ENCODE measurements at places on chromosomes 1 and 21.

DNA sequence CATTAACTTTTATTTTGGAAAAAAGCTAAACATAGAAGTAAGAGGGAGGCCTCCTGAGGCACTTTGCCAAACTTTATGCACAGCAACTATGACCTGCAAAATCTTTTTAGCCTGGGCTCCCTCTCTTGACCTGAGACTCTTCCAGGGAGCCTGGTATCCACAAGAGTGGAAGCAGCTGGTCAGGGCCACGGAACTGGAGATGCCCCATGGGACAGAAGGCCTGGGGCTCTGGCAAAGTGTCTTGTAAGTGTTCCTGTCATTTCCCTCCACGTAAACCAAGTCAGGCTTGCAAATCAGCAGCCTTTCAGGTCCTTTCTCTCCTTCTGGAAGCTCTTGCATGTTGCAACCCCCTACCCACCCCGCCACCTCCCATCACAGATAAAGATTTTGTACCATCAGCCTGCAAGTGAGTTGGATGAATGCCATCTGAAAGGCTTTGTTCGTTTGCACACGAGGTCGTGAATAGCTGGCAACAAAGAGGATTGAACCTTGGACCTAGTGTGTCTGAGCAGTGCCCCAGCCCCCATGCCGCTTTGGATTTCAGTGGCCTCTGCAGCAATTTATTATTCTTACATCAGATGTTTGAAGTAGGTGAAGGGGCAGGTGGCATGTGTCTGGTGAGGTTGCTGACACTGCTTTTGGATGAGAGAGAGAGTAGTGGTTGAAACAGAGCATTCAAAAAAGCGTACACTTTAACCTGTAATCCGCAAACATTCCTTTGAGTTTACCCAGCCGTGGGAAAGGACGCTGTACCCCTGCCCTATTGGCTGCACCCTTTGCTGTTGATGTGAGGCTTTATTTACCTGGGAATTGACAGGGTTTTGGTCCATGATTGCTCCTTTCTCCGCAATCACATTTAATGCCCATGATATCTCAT lies 91.6 kb downstream of the GALNT2 start:
- no peak for DNase-seq

DNA sequence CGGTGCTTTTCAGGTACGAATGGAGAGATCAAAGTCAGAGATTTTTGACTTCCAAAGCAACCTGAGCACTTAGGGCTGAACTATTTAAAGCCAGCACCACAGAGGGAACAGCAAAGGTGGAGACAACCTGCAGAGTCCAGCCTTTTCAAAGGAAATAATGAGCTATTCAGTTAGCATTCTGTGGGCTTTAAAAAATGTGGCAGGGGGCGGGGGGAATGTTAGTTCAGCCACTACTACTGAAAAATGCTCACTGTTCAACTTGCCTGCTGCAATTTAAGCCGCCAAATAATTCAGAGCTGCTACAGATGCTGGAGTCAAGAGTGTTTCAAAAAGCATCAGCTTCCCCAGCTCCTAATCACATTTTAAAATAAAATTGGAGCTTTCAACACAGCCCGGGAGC lies 473.3 kb upstream of the PLXNA2 start:
- DNase-seq, result no peak

- no peak for DNase-seq
These were observed 85.9 kb downstream of the TCP10L start for GRCh38 chr21:32499249-32500055.

GRCh38 chr21:44653656-44654575 lies 543 bp downstream of the KRTAP12-4 start:
- DNase-seq, result no peak

- no peak for DNase-seq
These were observed 78.9 kb upstream of the ACTRT2 start for GRCh38 chr1:2942410-2942809.

- no peak for DNase-seq
These were observed 6.6 kb downstream of the BCAN start for GRCh38 chr1:156648496-156648895.

DNA sequence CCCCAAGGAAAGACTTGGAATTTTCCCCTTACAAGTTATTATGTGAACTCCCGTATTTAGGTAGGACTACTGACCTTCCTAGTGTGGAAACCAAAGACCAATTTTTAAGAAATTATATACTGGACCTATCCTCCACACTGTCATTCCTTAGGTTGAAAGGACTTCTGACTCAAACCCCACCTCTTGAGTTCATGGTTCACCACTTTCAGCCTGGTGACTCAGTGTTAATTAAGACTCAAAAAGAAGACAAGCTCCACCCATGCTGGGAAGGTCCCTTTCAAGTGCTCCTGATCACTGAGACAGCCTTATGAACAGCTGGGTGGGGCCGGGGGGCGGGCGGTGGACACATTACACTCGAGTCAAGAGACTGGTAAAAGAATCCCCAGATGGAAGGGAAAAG lies 113.2 kb downstream of the LRRC53 start:
- DNase-seq, result no peak

- DNase-seq, result no peak
These were observed 100.0 kb downstream of the MATN1 start for GRCh38 chr1:30623431-30623830.

DNA sequence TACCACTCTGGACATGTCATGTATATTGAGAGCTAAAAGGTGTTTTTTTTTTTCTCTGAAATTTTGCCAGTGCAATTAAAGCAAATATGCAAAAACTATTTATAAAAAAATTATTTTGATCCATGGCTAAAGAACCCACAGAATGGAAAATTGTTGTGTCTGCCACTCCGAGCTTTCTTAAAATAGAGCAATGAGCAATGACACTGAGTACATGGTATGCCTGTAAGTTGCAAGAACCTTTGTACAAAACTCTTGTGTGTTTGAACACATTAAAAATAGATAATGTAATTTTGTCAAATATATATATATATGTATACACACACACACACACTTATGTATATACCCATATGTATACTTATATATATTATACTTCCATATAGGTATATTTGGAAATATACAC lies 1530.9 kb upstream of the B3GALT2 start:
- no peak for DNase-seq

GRCh38 chr1:39478126-39478915 lies 13.1 kb upstream of the BMP8A start:
- DNase-seq, result no peak

DNA sequence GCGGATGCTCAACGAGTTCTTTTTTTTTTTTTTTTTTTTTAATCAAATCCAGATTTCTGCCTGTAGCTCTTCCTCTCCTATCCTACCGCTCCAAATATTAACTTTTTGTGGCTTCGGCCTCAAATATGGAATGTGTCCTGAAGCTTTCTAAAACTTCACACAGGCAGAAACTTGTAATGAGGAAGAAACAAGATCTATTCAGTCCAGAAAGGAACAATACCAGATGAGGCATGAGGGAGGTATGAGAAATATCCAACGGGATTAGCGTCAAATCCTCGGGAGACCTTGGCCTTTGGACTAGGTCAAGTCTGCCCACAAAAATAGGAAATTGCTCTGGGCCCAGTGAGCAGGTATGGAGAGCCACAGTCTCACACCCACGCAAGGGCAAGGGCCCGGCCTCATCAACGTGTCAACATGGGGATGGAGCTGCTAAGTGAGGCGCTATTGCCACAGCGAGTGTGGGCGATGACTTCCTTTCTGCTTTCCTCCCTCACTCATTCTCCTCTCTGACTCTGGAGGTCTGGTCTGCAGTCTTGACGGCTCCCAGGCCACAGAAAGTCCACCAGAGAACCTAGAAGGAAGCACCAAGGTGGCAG lies 66.6 kb downstream of the BCAR3 start:
- DNase-seq, result no peak

- no peak for DNase-seq
These were observed 94.0 kb downstream of the CCDC185 start for GRCh38 chr1:223486932-223487886.

- no peak for DNase-seq
These were observed 486 bp upstream of the KCNA3 start for GRCh38 chr1:110675060-110675791.

- DNase-seq, result no peak
These were observed 29.9 kb downstream of the MRAP start for GRCh38 chr21:32328595-32328994.

GRCh38 chr1:5141750-5142149 lies 487.3 kb downstream of the AJAP1 start:
- no peak for DNase-seq

DNA sequence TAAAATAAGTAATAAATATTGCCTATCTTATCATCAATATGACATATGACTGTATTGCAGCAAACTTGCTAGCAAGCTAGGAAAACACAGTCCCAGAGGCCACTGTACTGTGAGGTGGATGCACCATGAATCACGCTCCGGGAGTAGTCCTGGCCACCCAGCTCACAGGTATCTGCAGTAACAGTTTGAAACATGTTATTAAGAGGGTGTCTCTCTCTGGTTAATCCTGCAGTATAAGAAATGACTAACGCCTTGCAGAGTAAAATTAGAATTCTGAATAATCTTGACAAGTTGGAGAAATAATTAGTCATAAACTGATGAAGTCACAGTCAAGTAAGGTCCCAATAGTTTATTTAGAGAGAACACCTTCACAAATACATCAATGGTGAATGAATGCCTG lies 34.0 kb upstream of the DPT start:
- no peak for DNase-seq

GRCh38 chr1:199522338-199522737 lies 505.2 kb upstream of the NR5A2 start:
- no peak for DNase-seq

- DNase-seq, result no peak
These were observed 156.2 kb downstream of the TGFBR3 start for GRCh38 chr1:91729621-91730358.

- no peak for DNase-seq
These were observed 188.3 kb downstream of the NRIP1 start for GRCh38 chr21:14876524-14876840.

GRCh38 chr1:151807131-151807530 lies 1.9 kb upstream of the LINGO4 start:
- DNase-seq, result no peak

GRCh38 chr1:27025718-27026117 lies 13.1 kb upstream of the TENT5B start:
- no peak for DNase-seq

DNA sequence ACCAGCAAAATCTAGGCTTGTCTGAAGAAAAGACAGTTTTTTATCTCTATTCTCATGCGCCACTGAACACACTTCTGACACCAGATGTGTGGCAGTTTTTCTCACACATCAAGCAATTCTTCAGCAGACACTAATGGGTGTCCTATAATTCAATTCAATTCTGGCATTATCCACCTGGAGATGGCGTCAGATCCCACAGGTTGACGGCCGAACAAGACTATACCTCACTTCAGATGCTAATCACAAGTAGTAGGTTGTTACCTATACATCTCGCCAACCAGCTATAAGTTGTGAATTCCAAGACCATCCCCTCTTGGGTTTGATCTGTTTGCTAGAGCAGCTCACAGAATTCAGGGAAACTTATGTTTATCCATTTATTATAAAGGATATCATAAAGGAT lies 89.9 kb upstream of the ARTN start:
- DNase-seq, result no peak

DNA sequence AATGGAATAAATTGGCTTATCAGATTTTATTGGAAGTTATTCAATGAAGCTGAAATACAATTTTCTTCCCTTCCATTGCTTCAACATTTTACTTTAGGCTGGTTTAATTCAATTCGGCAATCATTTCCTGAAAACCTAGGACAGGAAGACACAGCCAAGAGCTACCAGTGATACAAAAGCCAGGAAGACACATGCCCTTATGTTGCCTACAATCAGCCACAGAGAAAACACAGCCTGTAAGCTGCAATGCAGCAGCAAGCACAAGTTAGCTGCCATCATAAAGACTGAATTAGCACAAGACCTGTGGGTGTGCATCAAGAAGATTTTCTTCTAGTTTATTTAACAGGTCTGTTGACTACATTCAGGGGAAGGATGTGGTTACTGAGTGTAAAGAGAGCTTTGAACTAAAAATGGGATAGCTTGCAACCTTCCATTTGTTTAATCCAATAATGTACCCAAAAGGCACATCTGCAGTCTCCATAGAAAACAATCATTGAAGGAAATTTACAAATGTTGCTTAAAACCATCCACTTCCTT lies 193.8 kb downstream of the KCNH1 start:
- DNase-seq, result no peak

DNA sequence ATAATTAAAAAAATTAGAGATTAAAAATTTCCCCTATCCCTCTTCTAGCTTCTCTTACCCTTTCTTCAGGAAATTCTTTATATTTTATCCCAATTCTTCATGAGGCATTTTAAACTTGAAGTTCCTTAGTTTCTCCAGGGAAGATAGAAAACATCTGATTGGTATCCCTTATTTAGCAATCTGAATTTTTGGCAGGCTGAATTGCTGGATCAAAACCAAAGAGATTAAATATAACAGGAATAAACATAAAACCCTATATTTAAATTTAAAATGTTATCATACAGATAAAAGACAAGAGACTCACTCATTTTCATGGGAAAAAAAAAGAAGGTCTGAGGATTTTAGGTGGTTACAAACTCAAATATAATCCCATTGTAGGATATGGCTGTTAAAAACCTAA lies 204.2 kb downstream of the CHRM3 start:
- DNase-seq, result no peak

DNA sequence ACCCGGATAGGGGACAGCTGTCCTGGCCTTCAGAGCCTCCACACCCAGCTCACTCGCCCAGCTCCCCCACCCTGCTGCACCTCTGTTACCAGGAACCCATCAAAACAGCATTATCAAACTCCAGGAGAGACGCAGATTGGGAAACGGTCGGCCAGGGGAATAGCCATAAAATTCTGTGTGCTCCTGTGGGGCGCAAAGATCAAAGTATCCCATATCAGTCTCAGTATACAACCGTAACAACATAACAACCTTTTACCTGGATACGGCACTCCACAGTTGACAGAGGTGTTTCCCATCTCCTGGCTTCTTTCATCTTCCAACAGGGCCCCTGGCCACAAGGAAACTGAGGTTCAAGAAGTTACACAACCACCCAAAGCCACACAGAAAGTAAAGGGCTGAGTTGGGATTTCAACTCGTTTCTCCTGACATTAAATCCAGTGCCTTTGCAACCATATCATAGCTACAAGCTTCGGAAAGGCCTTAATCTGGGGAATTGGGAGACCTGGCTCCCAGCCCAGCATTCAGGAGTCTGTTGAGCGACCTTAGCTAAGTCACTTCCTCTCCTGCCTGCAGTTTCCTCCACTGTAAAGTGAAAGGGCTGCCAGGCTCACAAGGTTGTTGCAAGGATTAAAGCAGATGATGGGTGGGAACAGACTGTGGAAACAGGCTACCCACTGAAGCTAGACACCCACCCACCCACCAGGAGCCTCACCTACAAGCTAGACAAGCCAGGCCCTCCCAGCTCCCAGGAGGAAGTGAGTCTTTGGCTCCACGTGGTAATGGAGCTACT lies 8.1 kb upstream of the EPHB2 start:
- no peak for DNase-seq

DNA sequence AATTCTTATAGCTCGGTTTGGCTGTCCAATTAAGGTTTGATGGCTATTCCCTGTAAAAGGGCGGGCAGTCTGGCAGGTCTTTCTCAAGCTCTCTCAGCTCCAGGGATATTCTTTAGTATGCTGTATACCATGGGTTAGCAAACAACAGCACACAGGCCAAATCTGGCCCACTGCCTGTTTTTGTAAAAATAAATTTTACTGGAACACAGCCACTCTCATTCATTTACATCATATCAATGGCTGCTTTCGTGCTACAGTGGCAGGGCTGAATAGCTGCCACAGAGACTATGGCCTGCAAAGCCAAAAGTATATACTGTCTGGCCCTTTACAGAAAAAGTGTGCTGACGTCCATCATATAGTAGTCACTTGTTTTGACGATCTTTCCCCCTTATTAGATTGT lies 32.0 kb downstream of the MACO1 start:
- DNase-seq, result no peak

- DNase-seq, result no peak
These were observed 212.9 kb upstream of the HOOK1 start for GRCh38 chr1:59601811-59602210.
